ENCODE measurements at places on chromosomes 12 and 14. TPM values are rescaled to one million over a fixed set of nuclear protein-coding genes. Genes with fewer than 3 reads are reported as not detected.

DNA sequence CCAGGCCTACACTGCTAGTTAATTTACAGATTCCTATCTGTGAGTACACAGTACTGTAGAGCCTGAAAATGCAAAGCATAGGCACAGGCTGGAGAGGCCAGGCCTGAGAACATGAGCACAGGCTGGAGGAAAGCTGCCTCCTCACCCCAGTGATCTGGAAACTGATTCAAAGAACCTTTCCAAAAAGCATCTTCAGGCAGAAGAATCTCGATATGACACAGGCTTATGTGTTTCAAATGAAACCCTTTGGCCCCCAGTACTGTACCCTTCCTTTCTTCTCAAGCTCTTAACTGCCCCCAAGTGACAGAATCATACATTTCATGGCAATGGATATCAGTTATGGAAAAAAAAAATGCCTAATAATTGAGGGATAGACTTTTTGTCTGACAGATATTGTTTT is 122.0 kb downstream of the KCNC2 start:
- no peak for DNase-seq

DNA sequence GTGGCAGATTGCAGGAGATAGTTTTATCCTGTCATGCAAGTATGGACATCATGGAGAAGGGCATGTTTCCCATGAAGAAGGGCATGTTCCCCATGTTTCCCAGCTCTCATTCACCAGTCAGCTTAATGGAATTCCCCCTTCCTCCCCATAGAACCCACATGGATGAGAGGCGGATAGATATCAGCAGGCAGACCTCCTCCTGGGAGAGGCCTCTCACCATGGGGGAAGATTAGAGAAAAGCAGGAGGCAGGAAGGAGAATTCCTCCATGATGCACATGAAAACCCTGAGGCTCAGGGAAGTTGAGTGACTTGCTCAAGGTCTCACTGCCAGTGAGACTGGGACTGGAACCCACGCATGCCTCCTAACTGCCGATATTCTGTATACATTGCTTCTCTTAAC is 92.9 kb upstream of the FOXN3 start:
- no peak for DNase-seq

Gene CEBPE
- polyA plus RNA-seq: 0.08 TPM

GRCh38 chr12:27513155-27513824 is 10.7 kb upstream of the PPFIBP1 start:
- DNase-seq: no peak

- no peak for DNase-seq
Measured at GRCh38 chr12:86411710-86412109, 155.5 kb upstream of the MGAT4C start.

DNA sequence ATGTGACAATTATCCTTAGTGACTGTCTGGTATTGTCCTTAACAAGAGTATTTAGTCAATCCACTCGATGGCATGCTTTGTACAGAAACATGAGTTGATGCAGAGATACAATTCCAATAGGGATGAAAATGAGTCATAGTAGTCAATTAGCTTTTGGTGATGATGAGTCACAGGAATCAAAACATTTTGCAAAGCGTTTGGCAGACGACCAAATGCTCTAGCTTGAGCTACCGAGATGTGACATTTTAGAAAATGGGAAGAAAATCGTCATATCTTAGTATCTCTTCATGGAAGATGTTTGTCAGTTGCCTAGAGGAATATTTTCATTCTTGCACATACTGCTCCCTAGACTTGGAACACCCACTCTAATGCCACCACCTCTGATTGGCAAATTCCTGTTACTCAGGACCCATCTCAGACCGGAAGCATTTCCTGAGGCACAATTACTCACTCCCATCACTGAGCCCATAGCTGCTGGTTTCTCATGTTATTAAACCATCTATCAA is 95.0 kb downstream of the LMNTD1 start:
- no peak for DNase-seq

DNA sequence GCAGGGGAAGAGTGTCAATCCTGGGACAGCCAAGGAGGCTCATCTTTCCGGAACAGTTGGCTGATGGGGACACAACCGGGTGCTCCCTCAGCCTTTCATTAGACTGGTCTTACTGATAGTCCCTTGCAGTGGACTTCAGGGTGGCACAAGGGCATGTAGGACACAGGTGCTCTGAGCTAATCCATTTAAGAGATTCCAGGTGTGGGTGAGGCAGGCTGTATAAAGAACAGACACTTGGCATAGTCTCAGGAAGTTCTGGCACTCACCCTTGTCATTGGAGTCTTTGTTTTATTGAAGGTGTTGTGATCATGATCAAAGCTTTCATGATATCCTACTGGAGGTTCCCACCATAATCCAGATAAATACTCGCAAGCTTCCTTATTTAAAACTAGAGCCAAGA is 341.6 kb downstream of the EMP1 start:
- DNase-seq: no peak

Gene GZMB
- 0.55 TPM for polyA plus RNA-seq

DNA sequence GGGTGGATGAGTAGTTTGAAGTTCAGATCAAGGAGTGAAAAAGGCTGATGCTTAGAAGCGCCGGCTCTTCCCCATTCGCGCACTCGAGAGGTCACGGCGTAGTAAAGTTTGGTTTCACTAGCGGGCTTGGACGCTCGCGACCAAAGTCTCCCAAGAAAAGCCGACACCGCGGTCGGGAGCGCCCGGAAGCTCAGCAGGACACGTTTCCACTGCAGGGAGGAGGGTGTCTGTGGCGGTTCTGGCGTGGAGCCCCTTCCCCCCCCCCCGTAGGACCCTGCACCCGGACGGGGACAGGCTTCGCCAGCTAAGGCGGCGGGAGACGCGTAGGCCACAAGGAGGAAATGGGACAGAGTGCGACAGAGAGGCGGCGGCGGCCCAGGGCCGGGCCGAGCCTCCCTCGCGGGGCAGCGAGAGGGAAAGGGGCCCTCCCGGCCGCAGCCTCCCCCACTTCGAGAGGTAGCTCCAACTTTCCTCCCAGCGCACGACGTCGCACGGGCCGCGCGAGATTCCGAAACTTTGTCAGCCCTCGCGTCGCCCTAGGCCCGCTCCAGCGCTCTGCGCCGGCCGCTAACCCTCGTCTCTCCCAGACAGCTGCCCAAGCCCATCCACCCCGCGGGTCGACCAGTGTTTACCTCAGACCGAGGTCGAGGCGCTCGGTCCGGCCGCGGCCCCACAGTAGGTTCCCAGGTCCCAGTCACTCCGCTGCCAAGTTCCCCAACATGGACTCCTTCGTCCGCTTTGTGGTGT is 480 bp downstream of the SCAF11 start:
- peak; percentile 61 for DNase-seq

Gene YBX3
- 233 TPM for polyA plus RNA-seq

Gene MSRB3
- polyA plus RNA-seq: 21.8 TPM

DNA sequence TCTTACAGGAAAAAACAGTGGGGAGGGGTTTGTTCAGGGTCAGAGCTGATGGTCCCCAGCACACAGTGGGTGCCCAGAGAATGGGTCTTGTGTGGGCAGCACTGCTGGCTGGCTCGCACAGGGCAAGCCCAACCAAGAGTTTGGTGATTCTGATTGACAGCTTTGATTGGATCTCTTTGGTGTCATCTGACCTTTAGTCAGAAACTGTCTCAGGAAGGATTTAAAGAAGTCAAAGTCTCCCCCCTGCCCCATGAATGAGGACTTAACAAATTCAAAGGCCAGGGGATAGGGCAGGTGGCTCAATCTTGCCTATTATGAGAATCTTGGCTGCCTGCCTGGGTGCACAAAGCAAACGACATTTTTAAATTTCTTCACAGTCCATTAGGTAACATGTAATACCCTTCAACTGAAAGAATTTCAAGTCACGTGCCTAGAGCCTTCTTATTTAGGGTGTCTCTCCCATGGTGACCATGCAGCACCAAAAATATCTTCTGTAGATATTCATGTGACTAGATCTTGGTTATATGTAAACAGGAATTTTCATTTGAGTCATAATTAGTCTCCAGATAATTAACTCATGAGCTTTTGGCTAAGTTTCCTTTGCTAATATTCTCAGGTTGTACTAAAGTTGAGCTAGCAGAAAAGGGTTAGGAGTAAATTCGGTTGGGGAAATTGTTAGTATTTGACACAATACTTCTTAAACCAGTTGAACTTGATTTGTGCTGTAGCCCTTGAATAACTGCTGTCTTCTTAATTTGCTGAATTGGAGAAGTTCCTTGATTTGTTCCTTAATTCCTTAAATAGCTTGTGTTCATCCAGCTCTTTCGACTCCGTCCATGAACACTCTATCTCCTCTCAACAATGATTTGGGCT is 54.5 kb upstream of the HECTD1 start:
- peak; percentile 40 for DNase-seq

GRCh38 chr12:123270214-123271000 is 1.2 kb downstream of the CDK2AP1 start:
- DNase-seq: no peak

Gene ZNF26
- 17.7 TPM for polyA plus RNA-seq

GRCh38 chr12:93682846-93683261 is 5.7 kb downstream of the CRADD start:
- no peak for DNase-seq

Gene DCN
- 366 TPM for polyA plus RNA-seq

GRCh38 chr12:14691560-14691959 is 4.8 kb downstream of the GUCY2C start:
- no peak for DNase-seq

DNA sequence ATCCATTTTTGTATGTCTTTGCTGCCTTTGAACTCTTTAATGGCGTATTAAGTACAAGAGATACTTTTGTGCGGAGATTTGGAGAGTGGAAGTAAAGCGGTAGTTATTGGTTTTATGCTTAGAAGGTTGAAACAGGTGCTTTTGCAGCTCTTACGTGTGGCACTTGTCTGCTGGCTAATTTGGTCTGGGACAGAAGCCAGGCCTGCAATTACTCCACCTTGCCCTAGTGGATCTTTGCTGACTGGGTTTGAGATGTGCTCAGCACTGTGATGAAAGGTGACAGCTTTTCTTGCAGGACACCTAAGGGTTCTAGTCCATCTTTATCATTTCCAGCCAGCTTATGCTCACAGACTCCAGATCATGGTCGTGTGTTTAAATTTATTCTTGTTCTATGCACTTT is 252.5 kb downstream of the RPL10L start:
- no peak for DNase-seq

- DNase-seq: no peak
Measured at GRCh38 chr14:32724867-32725471, 213.7 kb upstream of the NPAS3 start.

DNA sequence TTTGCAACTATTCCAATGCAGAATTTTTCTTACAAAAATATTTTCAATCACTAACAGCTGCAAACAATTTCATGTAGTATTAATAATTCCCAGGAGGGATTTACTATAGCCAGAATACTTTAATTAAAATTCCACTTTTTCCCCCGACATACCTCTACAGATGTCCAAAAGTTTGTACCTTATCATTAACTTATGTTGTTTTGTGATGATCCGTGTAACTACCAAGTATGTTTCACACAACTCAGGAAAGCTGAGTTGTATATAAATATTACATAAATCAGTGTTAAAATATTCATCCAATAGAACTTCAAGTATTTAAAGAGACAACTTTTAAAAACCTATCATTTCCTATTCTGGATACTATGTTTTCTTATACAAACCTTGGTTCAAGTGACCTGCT is 2.4 kb downstream of the EPS8 start:
- no peak for DNase-seq

- no peak for DNase-seq
Measured at GRCh38 chr12:43841253-43841652, 5.4 kb downstream of the TMEM117 start.

DNA sequence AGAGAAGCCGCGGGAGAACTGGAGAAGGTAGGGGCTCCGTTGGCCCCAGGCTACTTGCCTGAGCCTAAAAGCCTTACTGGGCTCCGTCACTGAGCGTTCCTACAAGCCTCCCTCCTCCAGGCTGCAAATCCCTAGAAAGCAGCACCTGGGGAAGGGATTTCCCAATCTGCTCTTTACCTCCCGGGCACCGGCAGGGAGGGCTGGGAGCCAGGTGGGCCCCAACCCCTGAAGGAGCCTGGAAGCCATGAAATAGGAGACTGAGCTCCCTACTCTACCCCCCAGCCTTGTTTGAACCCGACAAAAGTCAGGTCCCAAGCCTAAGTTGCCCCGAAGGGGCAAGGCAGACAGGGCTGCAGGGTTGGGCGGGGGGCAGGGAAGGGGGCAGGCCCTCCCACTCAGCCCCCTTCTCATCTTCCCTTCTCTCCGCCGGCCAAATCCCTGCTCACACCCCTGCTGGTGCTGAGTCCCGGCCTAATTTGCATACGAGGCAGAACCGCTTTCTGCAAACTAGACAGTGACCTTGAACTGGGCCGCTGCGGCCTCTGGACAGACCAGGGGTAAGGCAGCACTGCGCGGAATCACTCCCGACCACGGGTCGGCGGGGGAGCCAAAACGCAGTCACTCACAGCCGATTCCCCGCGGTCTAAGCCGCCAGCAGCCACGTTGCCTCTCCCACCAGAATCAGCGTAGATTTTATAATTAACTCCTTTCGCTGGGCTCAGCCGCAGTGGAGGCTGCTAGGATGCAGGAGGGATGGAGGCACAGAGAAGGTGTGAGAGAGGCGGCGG is 3.7 kb upstream of the HOXC12 start:
- DNase-seq: no peak

DNA sequence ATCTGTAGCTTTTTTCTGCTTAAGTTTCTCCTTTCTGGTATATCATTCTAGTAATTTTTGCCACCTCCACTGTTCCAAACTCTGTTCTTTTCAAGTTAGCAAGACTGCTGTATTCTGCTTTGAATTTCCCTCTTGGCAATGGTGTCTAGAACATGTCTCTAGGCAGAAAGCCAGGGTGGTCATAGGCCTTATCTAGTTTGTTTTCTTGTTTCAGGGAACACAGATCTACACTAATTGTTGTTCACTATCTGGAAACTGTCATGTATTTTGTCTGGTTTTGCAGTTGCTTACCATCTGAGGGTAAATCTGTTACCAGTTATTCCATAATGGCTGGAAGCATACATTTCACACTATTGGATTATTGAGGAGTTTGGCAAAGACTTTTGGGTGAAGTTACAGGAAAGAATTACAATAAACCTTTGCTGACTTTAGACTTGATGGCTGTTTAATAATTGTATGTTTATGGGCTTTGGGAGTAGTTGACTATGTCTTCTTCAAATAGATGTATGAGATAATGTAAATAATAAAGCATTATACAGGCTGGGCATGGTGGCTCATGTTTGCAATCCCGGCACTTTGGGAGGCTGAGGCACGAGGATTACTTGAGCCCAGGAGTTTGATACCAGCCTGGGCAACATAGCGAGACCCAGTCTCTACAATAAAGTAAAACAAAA is 41.4 kb downstream of the FUT8 start:
- no peak for DNase-seq

Gene MYO1H
- 1.7 TPM for polyA plus RNA-seq
